ENCODE measurements at places on chromosomes 5 and 9.

DNA sequence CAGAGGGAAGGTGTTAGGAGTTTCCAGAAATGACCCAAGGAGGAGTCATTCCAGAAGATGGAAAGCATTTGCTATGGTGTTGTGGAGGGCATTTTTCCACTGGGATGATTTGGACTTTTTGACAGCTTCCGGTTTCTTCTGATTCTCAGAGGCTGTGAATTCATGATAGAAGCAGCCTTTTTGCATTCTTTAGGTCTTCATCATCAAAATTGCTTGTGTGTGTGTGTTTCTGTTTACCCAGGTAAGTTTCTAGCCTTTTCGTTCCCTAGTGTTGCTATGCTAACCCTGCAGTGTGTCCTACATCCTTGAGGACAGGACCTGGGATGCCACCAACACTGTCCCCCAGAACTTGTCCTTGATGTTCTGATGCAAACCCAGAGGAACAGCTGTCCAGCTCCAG, 19.6 kb downstream of the IRX1 start:
- DNase-seq, result no peak

GRCh38 chr5:93584596-93585040, 1.6 kb downstream of the NR2F1 start:
- DNase-seq, result no peak

DNA sequence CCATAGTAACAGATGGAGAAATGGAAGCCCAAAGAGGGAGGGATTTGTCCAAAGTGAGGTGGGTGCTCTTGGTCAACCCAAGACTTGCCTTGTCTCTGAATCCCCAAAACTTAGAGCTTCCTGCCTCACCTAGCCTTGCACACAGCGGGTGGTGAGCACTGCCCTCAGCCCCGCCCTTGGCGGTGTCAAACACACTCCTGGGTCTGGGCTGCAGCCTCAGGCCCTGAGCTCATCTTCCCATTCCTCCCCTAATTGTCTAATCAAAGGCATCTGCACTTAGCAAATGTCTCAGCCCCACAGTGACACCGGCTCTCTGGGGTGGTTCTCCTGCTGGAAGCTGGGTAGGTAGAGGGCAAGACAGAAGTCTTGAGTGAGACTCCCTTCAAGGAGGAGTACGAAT, 20.9 kb downstream of the FABP6 start:
- DNase-seq, result no peak

- DNase-seq, result no peak
Observed at GRCh38 chr9:130167927-130168326, 4.3 kb upstream of the NCS1 start.

DNA sequence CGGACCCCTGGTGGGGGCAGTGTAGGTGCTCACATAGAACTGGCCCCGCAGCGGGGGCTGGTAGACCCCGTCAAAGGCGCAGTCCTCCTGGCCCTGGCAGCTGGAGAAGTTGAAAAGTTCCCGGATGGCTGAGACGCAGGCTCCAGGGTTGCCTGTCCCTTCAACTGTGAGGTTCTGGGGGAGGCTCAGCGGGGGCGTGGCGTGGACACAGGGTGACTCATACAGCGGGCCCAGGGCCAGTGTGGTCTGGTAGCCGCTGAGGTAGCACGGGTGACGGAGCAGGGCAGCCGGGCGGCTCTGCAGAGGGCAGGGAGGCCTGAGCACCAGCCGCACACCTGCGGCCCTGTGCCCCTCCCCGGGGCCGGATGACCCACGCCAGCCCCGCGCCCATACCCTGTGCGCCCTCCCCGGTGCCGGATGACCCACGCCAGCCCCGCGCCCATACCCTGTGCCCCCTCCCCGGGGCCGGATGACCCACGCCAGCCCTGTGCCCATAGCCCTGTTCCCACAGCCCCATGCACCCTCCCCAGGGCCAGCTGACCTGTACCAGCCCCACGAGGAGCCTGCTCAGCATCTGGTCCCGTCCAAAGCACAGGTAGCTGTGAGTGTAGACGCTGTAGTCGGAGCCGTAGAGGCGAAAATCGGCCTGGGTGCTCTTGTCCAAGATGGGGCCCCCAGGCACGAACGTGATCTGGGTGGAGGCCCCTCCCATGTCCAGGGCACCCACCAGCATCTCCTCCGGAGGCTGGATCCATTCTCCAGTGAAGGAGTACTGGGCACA, 5.0 kb downstream of the ENTPD8 start:
- DNase-seq, result no peak

DNA sequence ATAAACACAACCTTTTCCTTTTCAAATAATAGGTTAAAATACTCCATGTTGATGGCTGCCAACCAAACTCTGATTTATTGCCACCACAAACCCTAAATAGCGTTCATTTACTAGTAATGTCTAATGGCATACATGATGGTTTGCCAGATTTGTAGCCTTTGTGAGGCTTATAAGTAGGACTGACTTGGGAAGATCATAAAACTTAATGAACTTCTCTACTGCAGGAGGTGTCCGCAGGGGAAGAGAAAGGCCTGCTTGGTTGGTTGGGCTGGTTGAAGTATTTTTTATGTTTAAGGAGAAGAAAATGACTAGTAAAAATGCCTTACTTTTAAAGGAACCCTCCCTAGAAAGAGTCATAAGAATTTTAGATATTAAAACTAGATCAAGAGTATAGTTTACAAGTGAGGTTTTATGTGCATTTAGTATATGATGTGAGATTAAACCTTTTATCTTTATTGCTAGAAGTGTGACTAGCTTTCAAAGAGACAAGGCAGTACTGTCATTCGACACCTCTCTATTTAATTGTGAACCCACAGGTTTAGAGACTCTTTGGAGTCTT, 5.0 kb downstream of the PBX3 start:
- no peak for DNase-seq

- DNase-seq, result peak; percentile 86
Observed at GRCh38 chr5:14809369-14810155, 62.0 kb downstream of the ANKH start.

DNA sequence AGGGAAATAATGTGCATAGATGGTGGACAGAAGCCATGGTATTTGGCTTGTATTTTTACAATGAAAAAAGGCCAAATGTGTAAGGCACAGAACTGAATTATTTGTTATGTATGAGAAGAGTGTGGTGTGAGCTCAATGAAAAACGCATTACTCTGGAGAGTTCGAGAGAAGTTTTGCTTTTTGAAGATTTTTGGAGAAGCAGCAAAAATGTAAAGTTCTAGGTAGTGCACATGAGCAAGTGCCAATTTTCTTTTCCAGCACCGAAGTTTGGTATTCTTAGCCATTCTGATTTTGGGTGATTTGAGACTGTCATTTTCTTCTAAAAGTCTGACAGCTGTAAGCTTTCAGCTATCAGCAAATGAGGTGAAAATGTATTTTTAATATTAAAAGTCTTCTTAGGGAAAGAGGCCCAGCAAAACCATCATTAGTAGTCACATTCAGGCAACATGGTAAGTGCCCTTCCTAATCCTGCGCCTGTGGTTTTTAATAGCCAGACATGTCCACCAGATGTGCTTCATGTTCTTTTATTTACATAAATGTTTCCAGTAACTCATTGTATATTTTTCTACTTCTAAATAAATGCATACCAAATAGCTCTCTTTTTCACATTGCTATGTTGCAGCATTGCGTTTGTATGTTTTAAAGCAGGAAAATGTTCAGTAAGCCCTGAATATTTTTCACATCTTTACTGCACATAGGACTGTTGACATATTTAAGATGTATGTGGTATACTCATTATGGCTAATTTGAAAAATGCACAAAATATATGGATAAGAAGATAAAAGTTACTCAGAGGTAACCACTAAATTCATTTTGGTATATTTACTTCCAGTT, 50.4 kb downstream of the RASGRF2 start:
- DNase-seq, result no peak

Measured in stimulated activated CD4-positive, alpha-beta T cell treated with anti-CD3 and anti-CD28 coated beads, Interleukin-15, amount 100 ng/mL, for 24 hours (primary cell).